ENCODE measurements at places on chromosomes 12 and 14.
A peak's percentile ranks its signal among the peaks of the same experiment; 100 is the strongest.

DNA sequence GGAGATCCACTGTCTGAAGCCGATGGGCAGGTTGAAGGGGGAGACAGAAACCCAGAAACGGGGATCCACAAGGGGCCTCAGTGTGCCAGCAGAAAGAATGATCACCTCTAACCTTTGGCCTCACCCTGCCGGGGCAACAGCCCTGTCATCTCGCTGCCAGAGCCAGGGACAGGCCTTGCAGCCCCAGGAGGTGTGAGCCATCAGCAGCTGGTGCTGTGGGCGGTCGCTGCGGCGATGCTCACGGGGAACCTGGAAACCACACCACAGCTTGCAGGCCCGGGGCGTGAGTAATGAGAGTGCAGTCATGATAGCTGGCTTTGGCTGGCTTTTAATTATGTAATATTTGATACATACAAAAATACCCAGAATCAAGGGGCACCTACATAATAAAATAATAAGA lies 4.7 kb upstream of the TTC7B start:
- peak; percentile 20 for DNase-seq

GRCh38 chr12:41193311-41193710 lies 5.2 kb downstream of the PDZRN4 start:
- no peak for DNase-seq

- no peak for DNase-seq
Measured at GRCh38 chr12:88918161-88918560, 337.9 kb upstream of the KITLG start.

DNA sequence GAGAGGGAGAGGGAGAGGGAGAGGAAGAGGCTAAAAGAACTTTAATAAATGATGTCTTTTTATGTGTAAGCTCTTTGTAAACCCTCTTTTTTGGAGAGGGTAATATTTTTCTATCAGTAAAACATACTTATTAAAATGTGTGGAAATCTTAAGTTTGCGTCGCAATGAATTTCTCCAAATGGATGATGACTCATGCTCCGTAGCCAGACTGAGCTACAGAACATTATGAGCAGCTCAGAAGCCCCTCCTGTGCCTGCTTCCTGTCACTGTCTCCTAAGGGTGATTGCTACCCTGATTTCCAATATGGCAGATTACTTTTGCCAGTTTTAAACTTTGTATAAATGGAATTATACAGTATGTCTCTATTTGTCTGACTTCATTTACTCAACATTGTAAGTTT lies 13.0 kb upstream of the PYGL start:
- no peak for DNase-seq

- peak; percentile 81 for DNase-seq
Measured at GRCh38 chr12:52036587-52037171, 14.6 kb upstream of the NR4A1 start.

- no peak for DNase-seq
Measured at GRCh38 chr14:92425101-92425500, 88.5 kb upstream of the RIN3 start.
